Stimulated activated CD8-positive, alpha-beta memory T cell treated with anti-CD3 and anti-CD28 coated beads, Interleukin-4, amount 100 ng/mL, for 1 hour (primary cell): ENCODE measurements at places on chromosomes 3 and 15.

GRCh38 chr3:18880691-18881090, 267.6 kb upstream of the KCNH8 start:
- no peak for DNase-seq

GRCh38 chr3:51937014-51937413, 4.7 kb downstream of the RRP9 start:
- DNase-seq, result no peak

DNA sequence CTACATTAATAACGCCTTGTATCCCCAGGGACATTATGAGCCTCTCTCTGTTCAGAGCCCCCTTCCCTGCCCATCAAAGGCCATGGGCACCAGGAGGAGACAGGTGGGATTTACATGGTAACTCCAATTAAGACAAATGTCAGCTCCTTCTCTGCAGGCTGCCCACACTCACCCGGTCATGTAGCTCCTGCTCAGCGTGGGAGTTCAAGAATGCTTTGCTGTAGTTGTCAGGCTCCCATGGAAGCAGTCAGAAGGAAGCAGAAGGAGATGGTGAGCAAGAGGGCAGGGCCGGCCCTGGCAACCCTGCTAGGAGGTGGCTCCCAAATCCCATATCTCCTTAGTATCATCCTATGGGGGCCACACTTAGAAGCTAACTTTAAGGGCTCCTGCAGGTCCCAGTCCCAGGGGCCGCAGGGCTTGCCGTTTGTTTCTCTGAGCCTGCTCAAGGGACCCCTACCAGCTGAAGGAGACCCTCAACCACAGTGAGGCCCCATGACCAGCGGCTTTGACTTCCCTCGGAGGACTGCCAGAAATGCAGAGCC, 218.4 kb upstream of the TLE3 start:
- DNase-seq, result no peak

GRCh38 chr3:178236555-178237277, 299.5 kb upstream of the KCNMB2 start:
- DNase-seq, result no peak

DNA sequence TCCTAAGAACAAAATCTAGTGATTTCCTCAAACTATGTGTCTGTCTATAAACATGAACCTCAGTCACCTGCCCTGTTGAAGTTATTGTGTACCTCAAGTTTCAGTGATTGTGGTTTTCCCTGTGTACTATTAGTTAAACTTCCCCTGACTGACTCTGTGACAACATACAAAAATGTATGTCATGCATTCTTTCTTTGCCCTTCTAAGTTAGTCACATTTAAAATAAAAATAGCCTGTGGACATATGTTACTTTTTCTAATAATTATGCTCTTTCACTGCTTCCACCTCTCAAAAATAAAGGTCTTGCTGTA, 29.8 kb downstream of the EPHA6 start:
- no peak for DNase-seq

DNA sequence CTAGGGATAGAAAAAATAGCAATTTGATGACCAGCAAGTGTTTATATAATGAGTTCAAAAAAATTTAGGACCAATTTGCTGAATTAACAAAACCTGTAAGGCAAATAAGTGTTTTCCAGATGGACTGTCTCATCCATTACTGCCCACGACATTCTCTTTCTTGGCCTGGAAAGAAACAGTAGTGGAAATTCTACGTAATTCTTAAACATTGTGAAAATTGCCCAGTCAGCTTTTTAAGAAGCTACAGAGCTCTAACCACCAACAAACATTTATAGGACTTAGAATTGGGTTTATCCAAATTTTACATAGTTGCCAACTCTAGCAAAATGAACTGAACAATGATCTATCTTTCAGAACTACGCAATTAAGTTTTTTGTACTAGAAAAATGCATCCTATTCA, 227.7 kb upstream of the PEX5L start:
- no peak for DNase-seq

- no peak for DNase-seq
Measured at GRCh38 chr15:92128788-92129187, 264.9 kb upstream of the ST8SIA2 start.

GRCh38 chr3:173401369-173401768, 3.8 kb downstream of the NLGN1 start:
- no peak for DNase-seq

DNA sequence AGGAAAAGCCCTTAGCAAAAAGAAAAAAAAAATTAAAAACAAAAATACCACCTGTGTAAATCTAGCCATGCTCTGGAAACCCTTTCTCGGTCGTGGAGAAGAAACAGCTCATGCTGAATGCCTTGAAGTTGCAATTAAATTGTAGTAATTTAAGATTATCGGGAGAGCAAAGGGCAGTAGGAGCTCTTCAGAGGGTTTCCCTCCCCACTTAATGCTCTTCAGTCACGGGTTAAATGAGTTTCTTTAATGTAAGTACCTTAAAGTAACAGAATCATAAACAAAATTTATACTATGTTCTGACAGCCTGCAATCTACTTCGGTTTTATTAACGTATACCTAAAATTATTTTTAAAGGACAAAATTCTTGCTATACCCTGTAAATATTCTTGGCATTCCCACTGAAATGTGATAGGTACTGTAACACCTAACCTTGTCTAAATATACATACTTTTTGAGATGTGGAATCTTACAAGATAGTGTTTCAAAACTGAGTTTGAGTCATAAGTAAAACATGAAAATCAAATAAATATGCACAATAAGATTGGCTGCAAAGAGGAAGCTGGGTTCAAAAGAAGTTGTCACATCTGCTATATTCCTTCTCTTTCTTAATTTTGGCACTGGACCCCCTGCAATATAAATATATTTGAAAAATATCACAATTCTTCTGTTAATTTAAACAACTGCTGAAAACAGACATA, 5.3 kb downstream of the FOXP1 start:
- no peak for DNase-seq
